Subcutaneous adipose tissue (tissue), 4 donors: ENCODE measurements at places on chromosomes 11 and 22. TPM values are rescaled to one million over a fixed set of nuclear protein-coding genes. Genes with fewer than 3 reads are reported as not detected.

The DMC1 gene
- total RNA-seq: not detected

The JAML gene
- total RNA-seq: 2.8 TPM

The HORMAD2 gene
- total RNA-seq: not detected

The C11orf21 gene
- total RNA-seq: 2.9 TPM

The POU2AF3 gene
- total RNA-seq: 4.0 TPM

The EMSY gene
- total RNA-seq: 36.7 TPM

The OR5T3 gene
- not detected for total RNA-seq

The ARSA gene
- total RNA-seq: 19.9 TPM

The CFAP300 gene
- 3.1 TPM for total RNA-seq

The CCDC82 gene
- 43.4 TPM for total RNA-seq

The KCNK7 gene
- total RNA-seq: not detected

The FGF19 gene
- total RNA-seq: not detected

The SCARF2 gene
- total RNA-seq: 4.8 TPM

The MS4A12 gene
- not detected for total RNA-seq
